Activated CD4-positive, alpha-beta T cell treated with anti-CD3 and anti-CD28 coated beads, Interleukin-2, amount 10 ng/mL, durations not matched to agents 7 days and 5 days (primary cell): ENCODE measurements at places on chromosomes 12 and 14.

- no peaks in the 10 kb centered on the region for H3K27me3 ChIP-seq
- peak overlapping the region; percentile 47 for H3K27ac ChIP-seq
- DNase-seq, result peak; percentile 29
- peaks cover 80% of the 10 kb centered on the region for H3K4me1 ChIP-seq
- no peak overlapping the region for H3K4me3 ChIP-seq
Measured at GRCh38 chr14:61511558-61511948, 183.8 kb upstream of the HIF1A start.

- H3K27ac ChIP-seq, result no peak overlapping the region
- H3K4me3 ChIP-seq, result no peak overlapping the region
- peaks cover 12% of the 10 kb centered on the region for H3K4me1 ChIP-seq
- H3K27me3 ChIP-seq, result no peaks in the 10 kb centered on the region
- no peak for DNase-seq
Measured at GRCh38 chr14:89339579-89339978, 77.5 kb downstream of the FOXN3 start.

- peak overlapping the region; percentile 31 for H3K27ac ChIP-seq
- no peak for DNase-seq
- H3K27me3 ChIP-seq, result no peaks in the 10 kb centered on the region
- peaks cover 31% of the 10 kb centered on the region for H3K4me1 ChIP-seq
Measured at GRCh38 chr12:64450057-64450640, 1.8 kb upstream of the TBK1 start.

DNA sequence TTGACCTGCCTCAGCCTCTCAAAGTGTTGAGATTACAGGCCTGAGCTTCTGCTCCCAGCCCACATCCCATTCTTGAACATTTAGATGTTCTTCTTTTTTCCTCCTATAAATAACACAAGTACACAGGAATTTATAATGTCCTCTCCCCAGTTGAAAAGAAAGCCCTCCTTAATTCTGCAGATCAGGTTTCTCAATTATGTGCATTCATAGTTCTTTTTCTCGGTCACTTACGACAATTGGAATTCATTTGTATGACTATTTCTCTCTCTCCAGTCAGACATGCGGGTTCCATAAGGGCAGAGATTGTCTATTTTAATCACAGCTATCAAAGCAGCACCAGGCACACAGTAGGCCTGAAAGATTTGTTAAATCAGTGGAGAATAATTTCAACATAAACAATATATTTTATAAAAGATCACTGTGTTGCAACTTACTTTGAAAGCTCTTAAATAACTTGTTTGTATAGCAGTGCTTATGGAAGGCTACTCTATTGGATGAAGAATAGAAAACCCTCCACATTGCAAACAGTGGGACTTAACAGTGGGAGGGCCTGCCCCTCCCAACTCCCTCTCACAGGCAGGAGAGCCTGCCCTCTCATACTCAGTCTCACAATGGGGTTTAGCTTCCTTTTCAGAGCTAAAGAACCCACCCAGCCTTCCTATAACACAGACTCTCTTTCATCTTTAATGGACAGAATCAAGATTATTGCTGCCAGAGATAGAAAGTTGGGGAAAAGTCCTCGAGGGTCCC lies 84.1 kb upstream of the TRAF3 start:
- no peak overlapping the region for H3K27ac ChIP-seq
- H3K4me1 ChIP-seq, result peaks cover 24% of the 10 kb centered on the region
- H3K4me3 ChIP-seq, result no peak overlapping the region
- no peak for DNase-seq
- no peaks in the 10 kb centered on the region for H3K36me3 ChIP-seq

GRCh38 chr14:50062438-50063085 lies 53.8 kb downstream of the VCPKMT start:
- H3K27me3 ChIP-seq, result no peaks in the 10 kb centered on the region
- peak; percentile 94 for DNase-seq
- peaks cover 90% of the 10 kb centered on the region for H3K4me1 ChIP-seq
- peak overlapping the region; percentile 81 for H3K4me3 ChIP-seq

GRCh38 chr12:113030875-113031525 lies 25.5 kb upstream of the DTX1 start:
- no peak overlapping the region for H3K4me3 ChIP-seq
- H3K4me1 ChIP-seq, result no peaks in the 10 kb centered on the region
- H3K27me3 ChIP-seq, result peaks cover 19% of the 10 kb centered on the region
- DNase-seq, result no peak
- H3K27ac ChIP-seq, result no peak overlapping the region

DNA sequence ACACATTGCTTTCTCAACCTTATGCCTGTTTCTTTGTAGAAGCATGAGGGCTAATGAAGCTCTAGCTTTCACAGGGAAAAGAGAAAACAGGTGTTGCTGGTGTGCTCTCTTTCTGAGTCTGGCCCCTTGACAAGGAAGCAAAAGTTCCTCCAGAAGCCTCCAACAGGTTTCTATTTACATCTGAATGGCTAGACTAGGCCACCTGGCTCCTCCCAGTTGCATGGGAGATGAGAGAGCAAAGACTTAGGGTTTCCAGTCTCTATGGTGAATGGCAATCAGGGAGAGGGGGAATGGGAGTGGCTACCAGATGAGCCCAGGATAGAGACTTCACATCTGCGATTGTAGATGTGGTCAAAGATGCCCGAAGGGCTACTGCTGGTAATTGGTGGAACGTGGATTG lies 138.1 kb upstream of the PLXNC1 start:
- H3K36me3 ChIP-seq, result peaks cover 2% of the 10 kb centered on the region
- H3K27me3 ChIP-seq, result no peaks in the 10 kb centered on the region
- H3K27ac ChIP-seq, result no peak overlapping the region
- DNase-seq, result no peak
- peaks cover 21% of the 10 kb centered on the region for H3K4me1 ChIP-seq

DNA sequence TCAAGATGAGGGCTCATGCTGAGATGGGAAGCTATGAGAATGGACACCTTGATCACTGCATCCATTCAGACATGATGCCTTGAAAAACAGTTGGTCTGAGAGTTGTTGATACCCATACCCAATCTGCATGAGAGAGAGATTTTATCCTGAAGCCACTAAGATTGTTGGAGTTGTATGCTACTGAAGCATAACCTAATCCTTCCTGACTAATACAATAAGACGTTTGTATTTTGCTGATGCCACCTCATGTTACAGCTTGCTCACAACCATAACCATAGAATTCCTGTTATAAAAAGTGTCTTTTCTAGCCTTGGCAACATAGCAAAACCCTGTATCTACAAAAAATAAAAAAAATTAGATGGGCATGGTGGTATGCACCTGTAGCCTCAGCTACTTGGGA lies 12.7 kb upstream of the SERPINA1 start:
- DNase-seq, result no peak
- H3K27me3 ChIP-seq, result no peaks in the 10 kb centered on the region
- H3K36me3 ChIP-seq, result no peaks in the 10 kb centered on the region
- H3K27ac ChIP-seq, result no peak overlapping the region
- H3K4me1 ChIP-seq, result no peaks in the 10 kb centered on the region
- H3K4me3 ChIP-seq, result no peak overlapping the region

GRCh38 chr12:6306599-6307220 lies 3.8 kb upstream of the PLEKHG6 start:
- DNase-seq, result no peak
- no peak overlapping the region for H3K27ac ChIP-seq
- H3K27me3 ChIP-seq, result peaks cover 31% of the 10 kb centered on the region
- no peak overlapping the region for H3K4me3 ChIP-seq
- no peaks in the 10 kb centered on the region for H3K36me3 ChIP-seq
- H3K4me1 ChIP-seq, result no peaks in the 10 kb centered on the region

- H3K27ac ChIP-seq, result no peak overlapping the region
- no peaks in the 10 kb centered on the region for H3K36me3 ChIP-seq
- no peak for DNase-seq
- H3K4me3 ChIP-seq, result no peak overlapping the region
Measured at GRCh38 chr12:115305275-115305674, 621.3 kb upstream of the TBX3 start.

DNA sequence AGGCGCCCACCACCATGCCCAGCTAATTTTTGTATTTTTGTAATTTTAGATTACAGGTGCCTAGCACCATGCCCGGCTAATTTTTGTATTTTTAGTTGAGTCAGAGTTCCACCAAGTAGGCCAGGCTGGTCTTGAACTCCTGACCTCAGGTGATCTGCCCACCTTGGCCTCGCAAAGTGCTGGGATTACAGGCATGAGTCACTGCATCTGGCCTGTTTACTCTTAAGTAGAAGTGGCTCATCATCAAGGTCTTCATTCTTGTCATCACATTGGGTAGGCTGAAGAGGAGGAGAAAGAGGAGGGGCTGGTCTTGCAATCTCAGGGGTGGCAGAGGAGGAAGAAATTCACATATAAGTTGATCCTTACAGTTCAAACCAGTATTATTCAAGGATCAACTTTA lies 152.4 kb upstream of the ATP2B1 start:
- no peaks in the 10 kb centered on the region for H3K27me3 ChIP-seq
- H3K36me3 ChIP-seq, result peaks cover 27% of the 10 kb centered on the region
- DNase-seq, result no peak
- H3K4me1 ChIP-seq, result peaks cover 58% of the 10 kb centered on the region
- H3K4me3 ChIP-seq, result no peak overlapping the region

GRCh38 chr12:20475542-20475941 lies 107.2 kb downstream of the PDE3A start:
- H3K36me3 ChIP-seq, result no peaks in the 10 kb centered on the region
- no peak overlapping the region for H3K27ac ChIP-seq
- H3K4me3 ChIP-seq, result no peak overlapping the region
- H3K4me1 ChIP-seq, result no peaks in the 10 kb centered on the region
- DNase-seq, result no peak

- H3K36me3 ChIP-seq, result peaks cover 34% of the 10 kb centered on the region
- no peaks in the 10 kb centered on the region for H3K27me3 ChIP-seq
- H3K4me1 ChIP-seq, result peaks cover 51% of the 10 kb centered on the region
- peak overlapping the region; percentile 95 for H3K27ac ChIP-seq
- no peak overlapping the region for H3K4me3 ChIP-seq
- peak; percentile 55 for DNase-seq
Measured at GRCh38 chr14:71245659-71246361, 338.6 kb downstream of the PCNX1 start.

DNA sequence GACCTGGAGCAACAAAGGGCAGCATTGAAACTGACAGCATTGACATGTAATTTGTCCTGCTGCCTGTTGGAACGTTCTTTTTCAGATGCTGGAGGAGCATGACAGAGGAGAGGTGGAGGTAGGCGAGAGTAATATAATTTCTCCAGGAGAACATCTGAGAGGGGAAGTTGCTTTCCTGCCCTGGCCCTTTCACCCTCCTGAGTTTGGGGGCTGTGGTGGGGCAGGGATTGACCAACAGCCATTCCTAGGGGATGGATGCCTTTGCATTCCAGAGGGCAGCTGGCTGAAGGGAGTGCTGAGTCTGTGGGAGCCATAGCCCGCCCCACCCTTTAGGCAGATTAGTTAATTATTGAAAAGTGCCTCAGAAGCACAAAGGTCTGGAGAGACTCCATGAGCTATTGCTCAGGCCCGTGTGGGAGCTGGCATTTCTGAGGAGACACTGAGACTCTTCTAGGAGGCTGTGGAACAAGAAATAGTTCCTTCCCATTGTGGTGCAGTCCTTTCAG lies 73.5 kb downstream of the ARF6 start:
- no peak overlapping the region for H3K4me3 ChIP-seq
- no peaks in the 10 kb centered on the region for H3K27me3 ChIP-seq
- H3K27ac ChIP-seq, result no peak overlapping the region
- H3K36me3 ChIP-seq, result no peaks in the 10 kb centered on the region

GRCh38 chr14:91344096-91344495 lies 73.5 kb downstream of the CCDC88C start:
- DNase-seq, result no peak
- H3K27ac ChIP-seq, result no peak overlapping the region
- H3K36me3 ChIP-seq, result peaks cover 37% of the 10 kb centered on the region
- no peak overlapping the region for H3K4me3 ChIP-seq

DNA sequence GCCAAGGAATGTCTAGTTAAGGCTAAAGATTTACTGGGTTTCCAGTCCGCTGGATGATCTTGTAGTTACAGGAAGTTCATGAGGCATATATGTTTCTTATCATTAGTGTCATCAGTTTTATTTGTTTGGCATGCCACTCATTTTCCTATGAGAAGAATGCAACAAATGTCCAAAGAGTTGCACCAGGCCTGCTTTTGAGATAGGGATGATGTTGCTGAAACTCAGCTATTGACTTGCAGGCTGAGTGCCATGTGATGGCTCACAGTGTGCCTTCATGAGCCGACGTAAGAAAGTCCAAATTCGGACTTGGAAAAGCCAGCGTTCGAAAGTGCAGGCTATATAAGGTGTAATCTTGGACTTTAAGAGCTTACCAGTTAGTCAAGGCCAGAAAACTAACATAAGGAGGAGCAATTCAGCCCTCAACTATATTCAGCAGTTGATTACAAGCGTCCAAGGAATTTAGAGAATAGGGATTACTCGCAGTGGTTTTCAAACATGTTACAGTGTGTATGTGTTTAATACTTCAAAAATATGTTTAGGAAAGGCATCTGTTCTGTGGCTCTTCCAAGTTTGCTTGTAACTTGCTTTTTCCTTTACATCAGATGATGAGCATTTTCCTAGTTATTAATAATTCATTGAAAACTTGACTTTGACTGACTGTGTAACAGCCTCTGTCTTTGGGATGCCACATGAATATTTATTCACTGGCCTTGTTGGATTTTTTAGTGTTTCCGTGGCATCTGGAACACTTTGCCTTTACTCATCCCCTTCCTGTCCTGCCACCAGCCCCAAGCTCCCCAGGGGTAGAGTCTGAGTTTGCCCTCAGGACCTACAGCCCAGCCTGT lies 101.3 kb downstream of the LGMN start:
- DNase-seq, result no peak
- peaks cover 25% of the 10 kb centered on the region for H3K36me3 ChIP-seq
- H3K27ac ChIP-seq, result peak overlapping the region; percentile 85
- H3K4me1 ChIP-seq, result peaks cover 62% of the 10 kb centered on the region
- no peaks in the 10 kb centered on the region for H3K27me3 ChIP-seq

GRCh38 chr12:39873065-39873464 lies 232.8 kb downstream of the SLC2A13 start:
- H3K27ac ChIP-seq, result no peak overlapping the region
- H3K4me3 ChIP-seq, result no peak overlapping the region
- no peaks in the 10 kb centered on the region for H3K4me1 ChIP-seq
- H3K27me3 ChIP-seq, result no peaks in the 10 kb centered on the region

- peaks cover 22% of the 10 kb centered on the region for H3K27me3 ChIP-seq
- no peaks in the 10 kb centered on the region for H3K4me1 ChIP-seq
- DNase-seq, result no peak
- no peak overlapping the region for H3K27ac ChIP-seq
Measured at GRCh38 chr12:64814432-64814831, 10.0 kb upstream of the TBC1D30 start.
